ENCODE measurements at places on chromosomes 4 and X. TPM values are rescaled to one million over a fixed set of nuclear protein-coding genes. Genes with fewer than 3 reads are reported as not detected.

The METAP1 gene
- total RNA-seq, result 20.2 TPM

DNA sequence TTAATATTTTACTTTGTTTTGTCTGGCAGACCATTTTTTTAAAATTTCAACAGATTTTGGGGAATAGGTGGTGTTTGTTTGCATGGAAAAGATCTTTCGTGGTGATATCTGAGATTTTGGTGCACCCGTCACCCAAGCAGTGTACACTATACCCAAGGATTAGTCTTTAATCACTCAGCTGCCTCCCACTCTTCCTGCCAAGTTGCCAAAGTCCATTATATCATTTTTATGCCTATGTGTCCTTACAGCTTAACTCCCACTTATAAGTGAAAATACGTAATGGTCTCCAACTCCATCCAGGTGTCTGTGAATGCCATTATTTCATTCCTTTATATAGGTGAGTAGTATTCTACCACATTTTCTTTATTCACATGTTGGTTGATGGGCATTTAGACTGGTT lies 281.7 kb upstream of the GK2 start:
- DNase-seq, result no peak

DNA sequence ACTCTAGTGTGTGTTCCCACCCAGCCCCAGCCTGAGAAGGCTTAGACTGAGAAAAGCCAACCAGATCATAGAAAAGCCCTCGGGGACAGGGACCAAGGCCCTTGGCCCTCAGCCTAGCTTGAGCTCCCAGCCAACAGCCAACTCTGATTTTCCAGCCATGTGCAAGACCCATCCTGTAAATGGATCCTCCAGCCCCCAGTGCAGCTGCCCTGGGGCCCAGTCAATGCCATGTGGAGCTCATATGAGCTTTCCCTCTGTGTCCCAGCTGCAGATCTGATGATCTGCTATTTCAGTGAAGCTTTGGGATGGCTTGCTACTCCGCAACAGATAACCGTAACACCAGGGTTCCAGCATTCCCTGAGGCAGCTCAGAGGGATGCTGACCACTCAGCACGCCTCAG lies 40.5 kb upstream of the CDKN2AIP start:
- DNase-seq, result no peak

The HSD17B13 gene
- total RNA-seq, result 1.9 TPM
